Camera-type eye (tissue), 1 donor: ENCODE measurements at places on chromosomes 2 and 18. TPM values are rescaled to one million over a fixed set of nuclear protein-coding genes. Genes with fewer than 3 reads are reported as not detected.

SERPINB2 gene
- 2.0 TPM for total RNA-seq

APLF gene
- 8.9 TPM for total RNA-seq

IGFBP2 gene
- 169 TPM for total RNA-seq

PTPRN gene
- 22.0 TPM for total RNA-seq

NYAP2 gene
- total RNA-seq: 8.2 TPM

CFAP65 gene
- total RNA-seq: not detected

RASGRP3 gene
- total RNA-seq: 18.0 TPM

EVX2 gene
- total RNA-seq: not detected

COL3A1 gene
- 7,166 TPM for total RNA-seq

MTHFD2 gene
- 19.0 TPM for total RNA-seq

ACOXL gene
- total RNA-seq: 0.16 TPM

ACMSD gene
- total RNA-seq: not detected

DSG1 gene
- 8.5 TPM for total RNA-seq

UGT1A7 gene
- total RNA-seq: not detected

TRAPPC8 gene
- total RNA-seq: 100 TPM

LYG2 gene
- not detected for total RNA-seq

TCF23 gene
- total RNA-seq: 0.11 TPM

PTGR3 gene
- 23.7 TPM for total RNA-seq

IL37 gene
- total RNA-seq: not detected

CRYGD gene
- 823 TPM for total RNA-seq

TUBA4A gene
- total RNA-seq: 20.5 TPM

L3MBTL4 gene
- 10.8 TPM for total RNA-seq

FOXI3 gene
- 7.1 TPM for total RNA-seq

AOX1 gene
- total RNA-seq: 5.7 TPM

LRRC30 gene
- total RNA-seq: 0.49 TPM

FN1 gene
- total RNA-seq: 592 TPM

RAX gene
- 111 TPM for total RNA-seq

CPLX4 gene
- total RNA-seq: 46.1 TPM

EML6 gene
- total RNA-seq: 11.4 TPM

STPG4 gene
- total RNA-seq: not detected

MTERF4 gene
- total RNA-seq: 111 TPM

MYO3B gene
- total RNA-seq: 9.1 TPM

STRADB gene
- 95.5 TPM for total RNA-seq

SLC8A1 gene
- total RNA-seq: 138 TPM

HAAO gene
- total RNA-seq: 28.8 TPM

CTAGE1 gene
- total RNA-seq: not detected

OR6B2 gene
- total RNA-seq: not detected

GPR45 gene
- total RNA-seq: not detected
